ENCODE measurements at places on chromosomes 12 and 14.

GRCh38 chr14:105500036-105500725 lies 9.1 kb downstream of the TEDC1 start:
- no peak for DNase-seq

GRCh38 chr12:40598073-40598472 lies 94.2 kb upstream of the CNTN1 start:
- DNase-seq, result no peak

DNA sequence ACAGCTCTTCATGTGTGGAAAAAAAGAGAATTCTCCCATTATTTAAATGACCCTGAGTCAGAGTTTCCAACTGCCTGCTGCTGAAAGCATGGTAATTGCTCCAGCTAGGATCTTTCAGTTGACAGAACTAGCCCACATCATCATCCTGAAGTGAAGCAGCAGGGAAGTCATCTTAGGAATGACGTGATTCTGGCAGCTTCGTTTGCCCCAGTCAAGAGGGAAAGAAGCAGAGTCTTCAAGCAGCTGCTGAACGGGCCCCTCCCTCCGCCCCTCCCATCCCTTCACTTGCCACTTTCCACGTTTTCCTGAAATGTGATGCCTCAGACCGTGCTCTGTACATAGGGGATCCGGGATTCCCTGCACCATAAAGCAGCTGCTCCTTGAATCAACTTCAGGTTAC lies 455.0 kb upstream of the TMEM132C start:
- no peak for DNase-seq

GRCh38 chr14:98950353-98950895 lies 321.6 kb downstream of the BCL11B start:
- no peak for DNase-seq

- no peak for DNase-seq
Observed at GRCh38 chr12:47107926-47108325, 28.2 kb upstream of the AMIGO2 start.

DNA sequence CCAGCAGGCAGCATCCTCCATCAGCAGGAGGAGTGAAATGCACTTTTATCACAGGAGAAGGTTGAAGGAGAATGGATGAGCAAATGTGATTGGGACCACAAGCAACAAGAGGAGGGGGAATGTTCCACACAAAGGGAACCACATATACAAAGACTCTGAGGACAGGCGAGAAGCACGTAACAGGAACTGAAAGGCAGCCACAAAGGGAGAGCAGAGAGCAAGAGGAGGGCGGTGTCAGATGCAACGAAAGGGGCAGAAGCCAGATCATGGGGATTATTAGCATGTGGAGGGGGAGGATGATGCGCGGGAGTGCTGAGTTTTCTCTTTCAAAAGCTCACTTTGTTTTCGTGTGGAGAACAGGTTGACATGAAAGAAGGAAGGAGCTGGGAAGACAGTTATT lies 241.1 kb downstream of the SPTSSA start:
- DNase-seq, result no peak

DNA sequence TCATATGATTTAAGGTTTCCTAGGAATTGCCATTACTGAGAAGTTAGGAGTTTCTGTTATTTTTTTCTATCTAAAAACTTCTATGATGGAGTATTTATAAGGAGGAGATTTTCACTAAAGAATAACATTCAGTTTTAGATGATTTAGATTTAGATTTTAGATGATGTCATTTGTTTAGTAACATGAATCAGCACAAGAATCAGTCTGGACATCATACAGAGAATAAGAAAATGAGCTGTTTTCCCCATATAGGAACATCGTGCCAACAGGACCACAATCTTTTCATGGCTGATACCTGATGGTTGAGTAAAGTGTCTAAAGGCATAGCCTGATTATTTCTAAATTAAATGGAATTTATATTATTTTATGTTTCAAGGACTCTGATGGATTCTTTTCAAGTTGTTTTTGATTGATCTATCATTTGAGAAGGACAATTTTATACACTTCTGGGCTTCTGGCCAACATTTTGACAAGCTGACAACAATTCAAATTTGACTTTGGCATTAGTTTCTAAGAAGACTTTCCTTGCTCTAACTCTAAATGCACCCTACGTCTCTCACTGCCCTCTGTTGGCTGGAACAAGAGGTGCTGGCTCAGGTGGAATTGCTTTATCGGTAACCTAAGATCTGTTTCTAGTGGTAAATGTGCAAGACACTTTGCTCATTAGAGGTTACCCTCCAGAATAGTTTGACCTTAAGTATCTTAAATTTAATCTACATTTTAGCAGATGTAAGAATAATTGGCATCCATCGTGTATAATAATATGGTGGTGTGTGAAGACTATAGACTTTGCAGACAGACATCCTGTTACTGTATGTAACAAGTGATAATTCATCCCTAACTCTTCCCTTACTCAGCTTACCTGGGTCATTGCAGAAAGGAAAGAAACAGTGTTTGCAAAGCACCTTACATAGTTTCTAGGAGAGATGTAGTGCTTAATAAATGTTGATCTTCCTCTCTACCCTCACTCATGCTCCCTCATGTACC lies 42.8 kb upstream of the CPSF6 start:
- DNase-seq, result no peak

DNA sequence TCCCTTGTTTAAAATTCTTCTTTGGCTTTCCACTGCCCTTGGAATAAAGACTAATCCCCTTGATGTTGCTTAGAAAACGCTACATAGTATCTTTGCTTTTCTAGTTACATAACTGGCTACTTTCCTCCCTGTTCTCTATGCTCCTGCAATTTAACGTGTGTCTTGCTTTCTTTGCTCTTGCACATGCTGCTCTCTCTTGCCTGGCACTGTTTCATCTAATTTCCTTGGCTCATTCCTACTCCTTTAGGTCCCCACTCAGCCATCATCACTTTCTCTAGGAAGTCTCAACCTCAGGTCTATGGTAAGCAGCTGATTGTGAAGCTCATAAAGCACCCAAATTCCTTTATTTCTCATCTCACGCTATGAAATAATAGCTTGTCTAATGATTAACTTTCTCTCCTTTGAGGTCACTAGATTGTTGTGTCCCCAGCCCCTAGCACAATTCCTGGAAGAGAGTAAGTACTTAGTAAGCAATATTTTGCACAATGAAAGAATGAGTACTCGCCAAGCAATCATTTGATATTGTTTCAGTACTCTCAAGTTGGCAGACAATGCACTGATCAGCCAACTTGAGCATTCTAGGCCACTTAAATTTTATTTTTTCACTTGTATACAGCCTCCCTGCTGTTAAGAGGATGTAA lies 3.3 kb downstream of the ALDH6A1 start:
- no peak for DNase-seq

DNA sequence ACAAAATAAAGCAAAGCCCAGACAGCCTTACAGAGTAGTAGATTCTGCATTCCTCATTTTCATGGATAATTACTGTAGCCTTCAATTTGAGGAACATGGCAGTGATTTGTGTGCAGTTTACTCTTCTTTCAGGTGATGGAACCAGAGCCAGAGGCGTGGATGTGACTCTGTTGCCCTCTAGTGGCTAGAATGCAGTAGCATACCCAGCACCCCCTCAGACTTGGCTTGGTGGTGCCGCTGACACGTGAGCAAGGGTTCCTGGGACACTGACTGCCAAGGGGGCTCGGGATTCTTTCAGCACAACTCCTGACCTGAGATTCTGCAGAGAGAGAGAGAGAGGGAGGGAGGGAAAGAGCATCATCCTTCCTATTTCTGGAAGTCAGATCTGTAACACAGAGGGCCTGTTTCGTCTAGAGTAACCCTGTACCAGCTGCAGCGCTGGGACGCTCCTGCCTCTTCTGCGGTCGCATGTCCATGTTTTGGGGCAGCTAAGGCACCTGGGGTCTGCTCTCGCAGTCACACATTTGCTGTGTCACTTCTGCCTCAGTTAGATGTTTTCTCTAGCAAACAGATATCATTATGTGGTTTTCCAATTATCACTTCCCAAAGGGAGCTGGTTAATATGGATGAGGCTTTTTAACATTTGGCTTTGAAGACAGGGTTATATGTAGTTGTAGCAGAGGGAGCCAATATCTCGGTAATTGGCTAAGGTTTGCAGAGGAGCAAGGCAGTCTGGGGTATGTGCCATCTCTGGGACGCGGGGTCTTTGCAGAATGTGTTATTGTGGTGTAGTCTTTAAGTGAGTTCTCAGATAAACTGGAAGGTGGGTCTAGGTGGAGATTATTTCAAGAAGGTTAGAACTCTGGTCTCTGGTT lies 428.1 kb downstream of the NRXN3 start:
- DNase-seq, result peak; percentile 65

GRCh38 chr14:101500061-101500460 lies 61.2 kb upstream of the DIO3 start:
- no peak for DNase-seq

DNA sequence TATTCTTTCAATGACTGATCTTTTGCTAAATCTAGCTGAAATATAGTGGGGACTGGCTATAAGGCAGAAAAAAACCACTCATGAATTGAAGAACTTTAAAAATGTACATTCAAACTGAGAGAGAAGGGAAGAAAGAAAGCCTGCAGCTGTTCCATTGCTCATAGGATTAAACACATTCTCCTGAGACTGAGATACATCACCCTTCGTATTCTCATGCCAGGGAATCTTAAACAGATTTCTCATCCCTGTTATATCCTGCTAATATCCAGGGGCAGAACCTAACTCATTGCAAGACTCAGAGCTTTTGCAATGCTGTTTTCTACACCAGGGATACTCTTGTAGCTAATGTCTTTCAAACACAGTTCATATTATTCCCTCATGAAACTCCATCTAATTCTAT lies 67.2 kb upstream of the ACSS3 start:
- no peak for DNase-seq

DNA sequence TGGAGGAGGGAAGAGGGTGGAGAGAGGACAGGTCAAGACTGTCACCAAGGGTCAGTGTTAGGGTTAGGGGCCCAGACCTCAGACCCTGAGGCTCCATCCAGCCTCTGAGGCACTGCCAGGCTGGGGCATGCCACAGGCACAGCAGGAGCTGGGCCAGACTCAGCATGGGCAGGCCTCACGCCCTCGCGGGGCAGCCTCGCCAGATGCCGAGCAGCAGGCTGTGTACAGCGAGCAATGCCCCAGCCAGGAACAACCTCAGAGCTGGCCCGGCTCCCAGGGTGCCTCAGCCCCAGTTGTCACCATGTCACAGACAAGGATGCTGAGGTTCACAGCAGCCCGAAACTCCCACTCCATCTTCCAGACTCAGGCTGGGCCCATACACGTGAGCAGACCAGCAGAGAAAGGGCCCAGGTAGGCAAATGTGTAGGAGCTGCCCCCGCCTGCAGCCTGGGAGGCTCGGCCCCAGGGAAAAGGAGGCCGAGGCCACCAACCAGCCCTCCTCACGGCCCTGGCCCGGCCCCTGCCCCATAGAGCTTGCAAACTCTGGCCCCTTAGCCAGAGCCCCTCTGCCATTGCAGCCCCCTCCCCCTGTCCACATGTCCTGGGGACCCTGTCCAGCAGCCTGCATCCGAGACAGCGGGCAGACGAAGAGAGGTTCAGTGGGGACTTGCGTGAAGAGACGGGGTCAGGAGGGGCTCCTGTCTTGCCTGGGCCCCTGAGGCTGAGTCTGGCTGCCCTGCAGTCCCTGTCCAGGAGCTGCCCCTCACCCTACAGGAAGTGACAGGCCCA lies 7.5 kb downstream of the C14orf180 start:
- no peak for DNase-seq

DNA sequence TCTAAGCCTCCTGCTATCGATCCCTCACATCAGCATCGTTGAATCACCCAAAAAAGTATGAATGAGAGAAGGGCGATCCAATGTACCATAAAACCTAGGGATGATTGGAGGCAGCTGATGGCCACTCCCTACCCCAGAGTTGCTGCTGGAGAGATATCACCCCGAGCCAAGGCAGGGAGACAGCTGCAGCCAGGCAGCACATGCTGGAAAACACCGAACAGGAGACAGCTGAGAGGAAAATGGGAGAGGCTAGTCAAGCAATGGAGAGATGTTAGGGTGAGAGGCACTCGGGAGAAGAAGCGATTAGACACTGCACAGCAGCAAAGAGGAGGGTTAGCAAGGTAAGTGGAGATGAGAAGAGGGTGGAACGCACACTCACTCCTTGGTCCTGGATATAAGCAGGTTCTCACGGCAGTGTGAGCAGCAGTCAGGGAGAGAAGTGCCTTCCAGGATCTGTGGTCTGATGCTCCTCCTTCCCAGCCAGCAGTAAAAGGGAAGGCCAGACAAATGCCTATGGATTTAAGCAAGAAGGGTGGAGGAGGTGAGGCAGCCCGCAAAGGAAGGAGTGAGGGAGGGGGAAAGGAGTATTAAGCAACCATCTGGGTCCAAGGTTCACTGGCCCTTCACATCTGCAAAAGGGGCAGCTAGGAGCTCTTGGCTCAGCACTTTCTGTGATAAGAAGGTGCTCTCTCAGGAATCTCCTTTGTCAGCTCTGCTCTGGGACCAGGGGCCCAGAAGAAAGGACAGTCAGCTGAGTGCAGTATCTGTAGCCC lies at the start of gene SLC7A7:
Gene SLC7A7 (minus strand): TSS at position 495 of the 773 bp plus-strand sequence. CDS start 2,037 bp downstream, outside the sequence.
- no peak for DNase-seq

- peak; percentile 10 for DNase-seq
Observed at GRCh38 chr12:6056406-6057240, 67.8 kb downstream of the VWF start.

GRCh38 chr12:124565656-124566160 lies 1.7 kb downstream of the NCOR2 start:
- DNase-seq, result no peak

DNA sequence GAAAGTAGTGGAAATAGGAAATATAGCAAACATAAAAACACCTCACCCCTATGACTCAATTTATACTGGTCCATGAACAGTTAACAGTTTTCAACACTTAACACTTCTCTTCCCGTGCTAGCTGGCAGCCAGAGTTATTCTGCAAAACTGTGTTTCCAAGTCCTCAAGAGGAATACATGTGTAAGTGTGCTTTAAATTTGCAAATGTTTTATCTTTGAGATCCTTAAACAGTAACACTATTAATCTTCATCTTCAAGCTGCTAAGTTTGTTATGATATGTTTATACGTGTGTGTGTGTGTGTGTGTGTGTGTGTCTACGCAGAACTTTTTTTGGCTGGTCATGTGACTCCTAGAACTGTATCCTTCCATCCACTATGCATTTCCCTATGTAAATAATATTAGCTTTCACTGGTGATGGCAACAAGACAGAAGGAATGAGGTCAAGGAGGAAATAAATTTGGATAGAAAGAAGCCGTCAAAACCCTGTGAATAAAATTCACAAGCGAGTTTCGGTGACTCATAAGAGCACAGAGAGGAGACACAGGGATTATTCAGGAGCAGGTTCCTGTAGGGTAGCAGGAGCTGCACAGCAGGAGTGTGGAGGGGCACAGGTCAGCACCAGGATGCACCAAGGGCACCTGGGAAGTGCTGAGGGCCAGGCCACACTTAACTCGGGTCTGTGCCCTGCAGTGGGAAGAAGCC lies 105.9 kb upstream of the ETV6 start:
- DNase-seq, result no peak

- DNase-seq, result no peak
Observed at GRCh38 chr12:118750666-118751065, 230.7 kb upstream of the SRRM4 start.

All from NCI-H345 (cell line).